DMS79 treated with DMSO at 0.1 percent for 48 hours (cell line): ENCODE measurements at places on chromosomes 11 and 22.

GRCh38 chr11:130776061-130776419 is 140.2 kb downstream of the SNX19 start:
- no peak for DNase-seq

GRCh38 chr11:134097166-134097565 is 28.3 kb downstream of the JAM3 start:
- DNase-seq: no peak

- DNase-seq: no peak
These were observed 23.9 kb upstream of the PANX2 start for GRCh38 chr22:50146439-50147238.

- no peak for DNase-seq
These were observed 213.1 kb upstream of the B3GAT1 start for GRCh38 chr11:134625151-134625550.

GRCh38 chr22:24319451-24319850 is 48.8 kb downstream of the SPECC1L start:
- no peak for DNase-seq

DNA sequence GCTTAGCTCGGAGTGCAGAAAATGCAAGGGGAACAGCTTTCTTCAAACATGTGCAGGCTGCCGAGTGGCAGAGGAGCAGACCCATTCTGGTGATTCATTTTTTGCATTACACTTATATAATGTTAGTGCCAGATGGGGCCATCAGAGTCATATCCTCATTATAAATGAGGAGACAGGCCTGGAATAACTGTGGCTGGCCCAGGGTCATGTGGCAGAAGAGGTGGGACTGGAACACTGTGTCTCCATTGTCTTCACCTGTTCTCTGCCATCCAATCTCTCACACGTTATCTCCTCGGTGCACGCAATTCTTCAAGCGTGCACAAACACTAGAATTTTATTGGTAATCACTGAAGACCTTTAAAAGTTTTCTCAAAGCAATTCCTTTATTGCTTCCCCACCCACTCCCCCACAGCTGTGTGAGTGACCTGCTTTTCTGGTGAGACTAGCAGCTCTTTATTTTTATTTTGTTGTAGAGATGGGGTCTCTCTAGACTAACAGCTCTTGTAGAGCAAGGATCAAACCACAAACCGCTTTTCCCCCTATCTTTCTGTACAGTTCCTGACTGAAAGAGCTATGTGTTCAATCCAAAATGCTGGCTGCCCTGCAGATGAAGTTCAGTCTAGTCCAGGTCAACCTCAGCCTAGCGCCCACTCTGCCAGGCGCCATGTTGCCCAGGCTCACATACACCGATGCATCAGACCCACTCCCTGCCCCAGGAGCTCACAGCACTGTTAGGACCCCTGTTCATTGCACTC is 75.3 kb downstream of the ST3GAL4 start:
- no peak for DNase-seq

GRCh38 chr11:32529994-32530588 is 53.5 kb upstream of the EIF3M start:
- no peak for DNase-seq

GRCh38 chr22:19504900-19505734 is 19.1 kb downstream of the CLDN5 start:
- DNase-seq: no peak

GRCh38 chr11:122556605-122557004 is 98.9 kb upstream of the UBASH3B start:
- peak; percentile 61 for DNase-seq

GRCh38 chr11:103528596-103528995 is 419.4 kb downstream of the DYNC2H1 start:
- no peak for DNase-seq
